Epithelial cell of esophagus (primary cell): ENCODE measurements at places on chromosomes 5 and 9.

DNA sequence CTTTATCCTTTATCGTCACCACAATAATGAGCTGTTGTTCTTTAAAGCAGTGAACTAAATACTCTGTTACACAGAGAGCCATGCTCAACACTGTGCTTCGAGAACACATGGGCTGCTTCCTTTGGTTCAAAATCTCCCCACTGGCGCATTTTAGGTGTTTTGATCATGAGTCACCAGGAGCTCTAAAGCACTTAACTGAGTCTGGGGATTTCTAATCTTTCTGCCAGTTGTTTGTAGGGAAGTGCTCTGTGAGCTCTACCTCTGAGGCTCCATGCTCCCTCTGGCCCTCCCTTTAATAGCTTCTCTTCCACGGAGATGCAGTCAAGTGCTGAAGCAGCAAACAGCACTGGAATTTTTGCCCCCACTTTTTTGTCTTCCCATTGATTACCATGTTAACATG is 17.0 kb downstream of the ERAP2 start:
- DNase-seq, result peak; percentile 67

- DNase-seq, result no peak
These were observed 148.5 kb downstream of the CDH10 start for GRCh38 chr5:24496268-24496667.

DNA sequence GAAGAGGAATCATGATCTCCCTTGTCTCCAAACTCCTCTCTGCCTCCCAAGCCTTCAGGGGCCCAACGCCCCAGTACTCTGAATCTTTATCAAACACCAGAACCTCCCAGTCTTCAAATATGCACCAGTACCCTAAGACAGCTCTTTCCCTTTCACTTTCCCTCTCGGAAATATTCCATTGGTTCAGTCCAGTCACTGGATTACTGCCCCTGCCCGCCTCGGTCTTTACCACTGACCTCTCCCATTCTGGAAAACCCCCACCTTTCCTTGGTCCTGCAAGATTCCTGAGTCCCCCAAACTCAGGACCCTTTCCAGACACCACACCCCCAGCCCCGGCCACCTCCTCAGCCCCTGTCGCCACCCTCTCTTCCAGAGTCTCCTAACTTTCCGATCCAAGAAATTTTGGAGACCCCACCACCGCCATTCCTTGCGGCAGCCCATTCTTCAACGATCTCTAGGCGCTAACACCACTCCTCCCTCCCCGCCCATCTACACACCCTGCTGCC is 674 bp downstream of the C5orf15 start:
- DNase-seq, result peak; percentile 10

DNA sequence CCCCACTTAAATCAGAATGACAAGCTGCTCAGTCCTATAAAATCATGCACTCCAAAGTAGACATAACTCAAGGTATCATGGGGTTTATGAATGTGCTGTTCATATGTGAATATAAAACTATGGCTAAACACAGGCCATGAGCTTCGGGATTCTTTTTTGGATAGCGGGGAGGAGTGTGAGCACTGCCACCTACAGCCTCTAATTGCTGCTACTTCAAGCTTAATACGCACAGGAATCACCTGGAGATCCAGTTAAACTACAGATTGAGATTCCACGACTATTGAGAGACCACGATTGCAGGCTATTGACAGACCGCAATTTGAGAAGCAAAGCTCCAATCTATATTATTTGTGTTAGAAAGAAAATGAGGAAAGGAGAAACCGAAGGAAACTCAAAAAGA is 231.6 kb downstream of the MCTP1 start:
- no peak for DNase-seq

GRCh38 chr5:115875447-115875846 is 33.7 kb downstream of the AP3S1 start:
- no peak for DNase-seq

DNA sequence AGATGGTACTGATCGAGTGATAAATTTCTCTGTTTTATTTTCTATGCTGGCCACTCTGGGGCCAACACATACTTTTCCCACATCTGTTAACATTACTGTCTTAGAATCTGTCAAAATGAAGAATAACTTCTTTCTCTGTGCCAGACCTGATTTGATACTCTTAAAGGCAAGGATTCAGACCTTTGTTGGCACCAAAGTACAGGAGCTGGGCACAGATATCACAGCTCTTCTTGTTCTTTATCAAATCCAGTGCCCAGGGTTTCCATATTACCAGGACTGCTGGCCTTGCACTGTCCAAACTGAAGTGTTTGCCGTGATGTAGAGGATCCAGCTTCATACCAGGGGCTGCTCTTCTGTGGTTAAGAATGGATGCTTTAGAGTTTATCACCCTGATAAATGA is 20.9 kb downstream of the ZNF474 start:
- no peak for DNase-seq

GRCh38 chr9:133803028-133803585 is 65.0 kb upstream of the SARDH start:
- no peak for DNase-seq
